ENCODE measurements at places on chromosomes 5 and 9. TPM values are rescaled to one million over a fixed set of nuclear protein-coding genes. Genes with fewer than 3 reads are reported as not detected.

HACD4 gene
- polyA plus RNA-seq: 8.5 TPM

DOCK2 gene
- polyA plus RNA-seq: 1.2 TPM

LEAP2 gene
- polyA plus RNA-seq: 0.91 TPM

ITK gene
- not detected for polyA plus RNA-seq

IGFBPL1 gene
- polyA plus RNA-seq: 0.07 TPM

C9orf50 gene
- 0.26 TPM for polyA plus RNA-seq
